ENCODE measurements at places on chromosomes 16 and 17. TPM values are rescaled to one million over a fixed set of nuclear protein-coding genes. Genes with fewer than 3 reads are reported as not detected.

Gene CHST5
- 0.37 TPM for polyA plus RNA-seq

Gene KRT32
- not detected for polyA plus RNA-seq

Gene NPTX1
- 0.44 TPM for polyA plus RNA-seq

Gene MYO1D
- 26.3 TPM for polyA plus RNA-seq

Gene CHST4
- 0.32 TPM for polyA plus RNA-seq

Gene LGALS9
- 17.8 TPM for polyA plus RNA-seq

Gene TBC1D3I
- polyA plus RNA-seq, result 1.8 TPM

Gene KRT20
- 2.0 TPM for polyA plus RNA-seq

Gene DRC7
- polyA plus RNA-seq, result 3.0 TPM

Gene TMEM106A
- polyA plus RNA-seq, result 8.9 TPM

Gene MGAT5B
- 1.3 TPM for polyA plus RNA-seq

Gene TOB1
- 49.9 TPM for polyA plus RNA-seq

Gene AANAT
- not detected for polyA plus RNA-seq

Gene P2RX5
- polyA plus RNA-seq, result 1.3 TPM

Gene TSNAXIP1
- 2.9 TPM for polyA plus RNA-seq
